Stimulated activated CD4-positive, alpha-beta T cell treated with anti-CD3 and anti-CD28 coated beads, Interleukin-1b, Interleukin-23, amount 100 ng/mL, for 1 hour (primary cell): ENCODE measurements at places on chromosomes 4 and X.

DNA sequence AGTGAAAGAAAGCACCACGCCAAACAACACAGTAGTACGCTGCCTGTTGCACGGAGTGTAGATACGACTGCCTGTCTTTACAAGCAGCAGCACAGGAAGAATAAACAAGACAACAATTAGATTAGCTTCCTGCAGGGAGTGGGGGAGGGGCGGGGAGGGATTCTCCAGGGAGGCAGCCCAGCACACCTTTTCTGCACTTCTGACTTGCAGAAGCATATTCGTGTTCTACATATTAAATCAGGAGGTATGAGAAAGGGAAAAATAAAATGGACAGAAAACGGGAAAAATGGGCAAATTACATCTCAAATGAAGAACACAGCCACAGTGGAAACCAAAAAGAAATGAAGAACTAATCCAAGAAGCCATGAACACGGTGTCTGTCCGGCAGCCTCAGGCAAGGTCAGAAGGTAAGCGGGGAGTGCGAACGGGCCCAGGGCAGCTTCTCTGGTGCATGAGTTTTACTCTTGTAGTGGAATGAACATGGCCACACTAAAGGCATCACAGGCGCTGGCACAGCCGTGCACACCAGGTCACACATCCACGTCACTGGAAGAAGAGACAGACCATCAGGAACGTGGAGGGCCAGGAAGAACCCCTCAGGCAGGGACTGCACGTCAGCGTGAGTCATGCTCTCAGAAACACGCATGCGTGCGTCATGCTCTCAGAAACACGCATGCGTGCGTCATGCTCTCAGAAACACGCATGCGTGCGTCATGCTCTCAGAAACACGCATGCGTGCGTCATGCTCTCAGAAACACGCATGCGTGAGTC lies 20.1 kb upstream of the ADRA2C start:
- DNase-seq = no peak

- no peak for DNase-seq
Observed at GRCh38 chr4:83701041-83701440, 165.1 kb downstream of the GPAT3 start.

- no peak for DNase-seq
Observed at GRCh38 chr4:2049811-2050210, 9.3 kb upstream of the NAT8L start.

DNA sequence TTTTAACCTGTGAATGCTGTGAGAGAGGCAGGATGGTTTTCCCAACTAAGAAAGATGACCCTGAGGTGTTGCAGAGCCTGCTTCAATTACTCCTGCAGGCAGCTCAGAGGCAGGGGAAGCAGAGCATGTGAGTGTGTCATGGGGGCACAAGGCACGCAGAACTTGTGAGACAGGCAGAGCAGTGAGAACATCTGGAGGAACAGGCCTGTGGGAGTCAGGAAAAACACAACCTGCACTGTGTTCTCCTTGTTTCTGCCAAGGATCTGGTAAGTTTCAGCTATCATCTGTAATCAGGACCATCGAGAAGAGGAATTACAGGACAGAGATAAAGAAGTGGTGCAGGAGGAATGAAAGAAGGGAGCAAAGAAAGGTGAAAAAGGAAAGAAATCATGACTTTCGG lies 741.8 kb upstream of the INTU start:
- DNase-seq = no peak

- no peak for DNase-seq
Observed at GRCh38 chr4:77651820-77652219, 46.2 kb downstream of the CXCL13 start.

DNA sequence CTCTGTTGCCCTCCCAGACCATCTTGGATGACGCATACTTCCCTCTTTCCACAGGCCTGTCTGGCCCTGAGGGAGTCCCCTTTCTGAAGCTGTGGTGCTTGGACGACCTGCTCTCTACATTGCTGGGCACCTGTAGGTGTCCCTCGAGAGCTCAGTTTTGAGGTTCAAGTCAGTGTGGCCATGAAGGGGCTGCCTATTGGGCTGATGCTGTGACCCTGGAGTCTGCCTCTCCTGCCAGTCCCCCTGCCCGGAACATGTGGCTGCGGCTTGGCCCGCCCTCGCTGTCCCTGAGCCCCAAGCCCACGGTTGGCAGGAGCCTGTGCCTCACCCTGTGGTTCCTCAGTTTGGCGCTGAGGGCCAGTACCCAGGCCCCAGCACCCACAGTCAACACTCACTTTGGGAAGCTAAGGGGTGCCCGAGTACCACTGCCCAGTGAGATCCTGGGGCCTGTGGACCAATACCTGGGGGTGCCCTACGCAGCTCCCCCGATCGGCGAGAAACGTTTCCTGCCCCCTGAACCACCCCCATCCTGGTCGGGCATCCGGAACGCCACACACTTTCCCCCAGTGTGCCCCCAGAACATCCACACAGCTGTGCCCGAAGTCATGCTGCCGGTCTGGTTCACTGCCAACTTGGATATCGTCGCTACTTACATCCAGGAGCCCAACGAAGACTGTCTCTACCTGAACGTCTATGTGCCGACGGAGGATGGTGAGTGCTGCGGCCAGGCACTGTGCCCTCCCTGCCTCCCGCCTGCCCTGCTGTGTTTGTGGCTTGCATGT lies 3.0 kb downstream of the NLGN3 start:
- DNase-seq = no peak

DNA sequence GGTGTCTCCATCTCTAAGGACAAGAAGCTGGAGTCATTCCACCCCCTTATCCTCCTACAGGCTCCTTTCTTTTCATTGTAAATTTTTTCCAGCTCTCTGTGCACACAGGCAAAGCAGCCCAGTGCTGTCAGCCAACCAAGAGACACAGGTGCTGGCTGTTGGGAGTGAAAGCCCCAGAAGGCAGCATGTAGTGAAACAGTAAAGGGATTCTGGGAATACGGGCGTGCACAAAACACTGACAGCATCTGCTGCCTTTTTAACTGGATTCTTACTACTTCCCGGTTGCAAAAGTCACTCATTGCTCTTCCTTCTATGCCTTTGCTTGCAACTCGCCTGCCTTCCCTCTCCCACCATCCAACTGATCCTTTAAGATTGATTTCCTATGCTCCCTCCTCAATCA lies 208.6 kb upstream of the PRPS2 start:
- no peak for DNase-seq

DNA sequence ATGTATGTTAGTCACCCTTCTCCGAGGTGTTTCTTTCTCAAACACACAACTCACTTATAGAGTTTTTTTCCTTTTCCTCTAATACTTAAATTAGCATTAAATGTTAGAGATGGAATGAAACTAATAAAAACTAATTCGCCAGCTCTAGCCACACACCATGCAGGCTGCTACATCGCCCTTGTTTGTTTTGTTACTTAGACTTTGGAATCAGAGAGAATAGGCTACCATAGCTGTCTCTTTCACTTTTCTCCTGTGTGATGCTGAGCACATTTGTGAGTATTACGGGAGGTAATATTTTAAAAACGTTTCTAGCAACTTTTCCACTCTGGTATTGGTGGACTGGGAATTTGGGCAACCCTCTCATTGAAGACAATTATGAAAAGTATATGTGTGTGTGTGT lies 43.5 kb downstream of the ESX1 start:
- DNase-seq = no peak

DNA sequence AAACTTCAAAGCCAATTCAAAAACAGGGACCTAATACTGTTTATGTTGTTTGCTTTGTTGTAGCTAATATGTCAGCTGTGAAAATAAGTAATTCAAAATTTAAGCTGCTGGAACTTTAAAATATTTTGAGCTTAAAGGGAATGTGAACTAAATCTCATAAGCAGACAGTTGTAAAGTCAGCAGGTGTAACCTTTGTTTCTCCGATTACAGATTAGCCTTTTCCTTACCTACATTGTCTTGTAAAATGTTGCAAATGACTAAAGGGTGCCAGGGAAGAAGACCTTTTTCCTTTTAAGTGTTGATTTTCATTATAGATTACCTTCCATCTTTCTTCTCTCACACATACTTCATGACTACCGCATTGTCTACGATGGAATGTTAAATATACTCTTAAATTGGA lies 405.1 kb downstream of the KCNIP4 start:
- no peak for DNase-seq

- DNase-seq = no peak
Observed at GRCh38 chr4:86376850-86377249, 17.0 kb upstream of the MAPK10 start.

GRCh38 chr4:54783402-54784110 lies 125.8 kb downstream of the KIT start:
- DNase-seq = no peak

GRCh38 chr4:8560265-8561047 lies 19.7 kb upstream of the GPR78 start:
- DNase-seq = no peak

DNA sequence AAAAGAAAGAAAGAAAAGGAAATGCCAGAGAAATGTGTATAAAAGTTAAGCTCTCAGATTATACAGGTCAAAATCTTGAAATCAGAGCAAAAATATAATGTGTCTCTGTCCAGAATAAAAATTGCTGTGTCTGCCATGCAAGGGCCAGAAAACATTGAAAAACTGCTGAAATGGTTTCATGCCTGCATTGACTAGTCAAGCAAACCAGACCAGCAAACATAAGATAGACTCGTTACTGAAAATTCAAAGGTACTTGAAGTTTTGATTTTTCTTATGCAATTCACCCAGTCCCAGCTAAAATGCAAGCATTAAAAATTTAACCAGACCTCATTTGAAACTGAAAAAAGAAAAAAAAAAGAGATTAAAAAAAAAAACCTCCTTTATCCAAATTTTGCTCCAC lies 37.2 kb upstream of the NPFFR2 start:
- DNase-seq = no peak

GRCh38 chr4:56979421-56980072 lies 851 bp downstream of the POLR2B start:
- no peak for DNase-seq

DNA sequence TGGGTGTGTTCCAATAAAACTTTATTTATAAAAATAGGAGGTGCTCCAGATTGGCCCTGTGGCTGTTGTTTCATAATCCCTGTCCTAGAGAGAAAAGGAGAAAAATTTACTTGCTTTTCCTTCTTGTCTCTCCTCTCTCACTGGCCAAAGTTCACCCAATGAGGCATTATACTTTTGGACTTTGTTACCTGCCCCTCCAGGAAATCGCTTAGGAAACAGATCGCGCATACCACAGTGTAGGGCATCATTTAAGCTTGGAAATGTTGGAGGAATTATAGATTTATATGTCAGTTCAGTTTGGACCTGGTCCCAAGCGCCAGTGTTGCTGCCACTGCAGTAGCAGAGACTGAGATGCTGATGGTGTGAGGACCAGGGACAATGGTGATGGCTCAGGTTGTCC lies 337.6 kb upstream of the NR3C2 start:
- no peak for DNase-seq

DNA sequence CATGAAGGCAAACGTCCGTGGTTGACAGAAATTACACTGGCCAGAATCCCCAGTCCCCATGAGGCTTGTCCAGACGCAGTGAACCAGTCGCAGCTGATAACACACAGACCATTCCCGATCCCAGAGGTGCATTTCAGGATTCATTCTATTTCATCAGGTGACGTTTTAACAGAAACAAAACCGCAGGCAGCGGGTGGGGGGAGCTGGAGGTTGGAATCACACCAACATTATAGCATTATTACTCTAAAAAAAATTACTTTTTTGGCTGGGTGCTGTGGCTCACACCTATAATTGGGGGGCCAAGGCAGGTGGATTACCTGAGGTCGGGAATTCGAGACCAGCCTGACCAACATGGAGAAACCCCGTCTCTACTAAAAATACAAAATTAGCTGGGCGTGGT lies 25.2 kb downstream of the NOP14 start:
- no peak for DNase-seq

DNA sequence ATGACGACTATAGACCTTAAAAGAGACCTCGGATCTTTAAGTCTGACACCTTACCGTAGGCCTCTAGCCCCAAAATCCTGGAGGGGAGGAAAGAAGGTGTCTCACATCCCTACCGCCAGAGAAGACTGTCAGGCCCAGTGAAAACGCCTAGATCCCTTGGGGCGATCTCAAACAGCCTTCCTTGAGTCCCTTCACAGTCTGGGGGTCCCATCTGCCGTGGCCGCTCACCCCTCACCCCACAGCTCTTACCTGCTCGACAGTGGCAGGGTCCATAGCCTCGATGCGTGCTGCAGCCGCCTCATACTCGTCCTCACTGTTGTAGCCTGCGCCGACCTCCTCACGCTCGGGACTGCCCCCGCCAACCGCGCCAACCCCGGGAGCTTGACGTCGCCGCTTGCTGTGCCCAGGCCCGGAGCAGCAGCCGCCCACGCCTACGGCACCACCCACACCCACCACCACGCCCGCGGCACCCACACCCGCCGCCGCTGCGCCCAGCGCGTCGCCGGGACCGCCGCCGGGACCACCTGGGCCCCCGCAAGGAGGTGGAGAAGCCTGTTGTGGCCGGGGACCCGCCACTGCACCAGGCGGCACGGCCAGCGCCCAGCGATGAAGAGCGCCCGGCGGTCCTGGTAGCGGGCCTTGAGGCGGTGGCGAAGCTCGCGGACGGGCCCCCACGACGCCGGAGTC lies 536 bp downstream of the OTUD5 start:
- no peak for DNase-seq

- DNase-seq = no peak
Observed at GRCh38 chrX:20796450-20796849, 529.7 kb upstream of the RPS6KA3 start.

DNA sequence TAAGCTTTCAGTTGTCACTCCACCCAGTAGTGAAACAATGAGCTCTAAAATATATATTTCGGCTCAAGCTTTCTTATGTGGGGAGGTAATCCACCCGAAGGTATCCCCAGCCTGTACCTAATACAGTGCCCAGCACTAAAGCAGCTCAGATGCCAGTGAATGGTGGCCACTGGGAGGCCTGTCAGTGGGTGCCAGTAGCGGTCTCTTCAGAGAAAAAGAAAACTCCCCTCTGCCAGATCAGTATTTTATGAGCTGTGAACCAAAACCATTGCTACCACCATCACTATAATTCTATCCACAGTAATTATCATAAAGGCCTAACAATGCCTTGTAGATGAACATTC lies 835 bp upstream of the NFKB1 start:
- DNase-seq = no peak

DNA sequence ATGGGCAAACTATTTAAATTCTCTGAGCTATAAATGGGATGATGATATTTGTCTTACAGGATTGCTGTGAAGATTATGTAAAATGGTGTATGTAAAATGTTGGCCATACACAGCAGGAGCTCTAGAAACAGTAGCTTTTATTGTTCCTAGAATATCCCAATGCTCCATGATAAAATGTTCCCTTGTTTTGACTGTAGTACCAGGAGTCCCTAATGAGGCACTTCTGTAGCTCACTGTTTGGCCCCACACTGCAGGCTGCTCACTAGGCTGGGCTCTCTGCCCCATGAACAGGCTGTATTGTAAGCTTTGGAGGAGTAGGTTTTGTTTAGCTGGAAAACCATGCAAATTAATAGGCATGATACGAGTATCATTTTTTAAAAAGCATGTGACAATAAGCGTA lies 3.3 kb upstream of the FGA start:
- DNase-seq = no peak

- DNase-seq = no peak
Observed at GRCh38 chr4:56181140-56181953, 205.9 kb downstream of the AASDH start.

DNA sequence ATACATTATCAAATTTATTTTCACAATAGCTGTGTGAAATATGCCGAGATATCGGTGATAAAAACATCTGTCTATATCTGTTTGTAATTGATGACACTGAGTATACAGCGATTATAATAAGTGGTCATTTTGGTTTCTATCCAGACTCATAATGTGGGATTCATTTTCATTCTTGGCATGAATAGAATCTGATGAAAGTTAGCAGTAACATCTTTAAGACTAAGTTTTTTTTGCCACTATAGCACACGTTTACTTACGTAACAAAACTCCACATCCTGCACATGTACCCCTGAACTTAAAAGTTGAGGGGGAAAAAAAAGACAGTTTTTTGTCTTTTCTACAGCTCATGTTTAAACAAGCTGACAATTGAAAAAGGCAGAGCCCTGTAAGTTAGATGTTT lies 86.4 kb downstream of the PPA2 start:
- no peak for DNase-seq
